Stimulated activated CD4-positive, alpha-beta T cell treated with anti-CD3 and anti-CD28 coated beads, Interleukin-1b, Interleukin-23, amount 100 ng/mL, for 1 hour (primary cell): ENCODE measurements at places on chromosomes 16 and 17.

DNA sequence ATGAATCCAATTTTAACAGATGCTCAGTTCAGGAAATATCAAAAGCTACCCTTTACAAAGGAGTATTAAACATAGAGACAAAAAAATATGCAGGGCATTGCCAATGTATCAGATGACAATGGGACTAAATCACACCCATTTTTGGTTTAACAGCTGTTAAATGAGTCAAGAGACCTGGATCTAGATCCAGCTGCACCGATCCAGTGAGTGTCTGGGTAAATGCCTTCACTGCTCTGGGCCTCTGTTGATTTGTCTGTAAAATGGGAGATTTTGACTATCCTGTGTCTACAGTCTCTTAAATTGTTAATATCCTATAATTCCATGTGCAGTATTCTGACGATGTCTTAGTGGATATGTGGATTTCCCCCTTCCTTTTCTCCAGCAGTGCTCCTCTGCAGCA lies 16.4 kb downstream of the KRT23 start:
- DNase-seq = no peak

DNA sequence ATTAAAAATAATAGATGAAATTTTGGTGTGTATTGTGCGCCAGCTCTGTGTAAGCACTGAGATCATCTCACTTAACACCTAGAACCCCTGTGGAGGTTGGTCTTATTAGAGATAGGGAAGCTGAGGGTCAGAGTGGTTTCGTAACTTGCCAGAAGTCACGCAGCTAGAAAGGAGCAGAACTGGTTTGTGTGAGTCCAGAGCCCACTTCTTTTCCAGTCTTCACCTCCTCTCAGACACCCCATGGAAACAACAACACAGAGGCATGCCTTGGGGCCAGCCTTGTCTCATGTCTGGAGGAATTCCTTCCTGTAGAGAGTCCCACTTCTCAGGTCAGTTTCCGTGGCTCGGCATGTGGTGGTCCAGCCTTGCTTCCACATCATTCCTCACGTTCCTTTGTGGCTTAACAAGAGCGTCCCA lies 16.5 kb downstream of the YPEL2 start:
- DNase-seq = no peak

- no peak for DNase-seq
These were observed 436.7 kb downstream of the MAF start for GRCh38 chr16:79163691-79164387.

DNA sequence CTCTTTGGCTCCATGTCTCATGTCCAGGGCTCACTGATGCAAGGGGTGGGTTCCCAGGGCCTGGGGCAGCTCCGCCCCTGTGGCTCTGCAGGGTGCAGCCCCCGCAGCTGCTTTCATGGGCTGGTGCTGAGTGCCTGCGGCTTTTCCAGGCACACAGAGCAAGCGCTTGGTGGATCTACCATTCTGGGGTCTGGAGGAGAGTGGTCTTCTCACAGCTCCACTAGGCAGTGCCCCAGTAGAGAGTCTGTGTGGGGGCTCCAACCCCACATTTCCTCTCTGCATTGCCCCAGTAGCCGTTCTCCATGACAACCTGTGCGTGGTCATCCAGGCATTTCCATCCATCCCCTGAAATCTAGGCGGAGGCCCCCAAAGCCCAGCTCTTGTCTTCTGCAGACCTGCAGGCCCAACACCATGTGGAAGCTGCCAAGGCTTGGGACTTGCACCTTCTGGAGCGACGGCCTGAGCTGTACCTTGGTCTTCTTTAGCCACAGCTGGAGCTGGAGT lies 5.2 kb downstream of the IL32 start:
- no peak for DNase-seq

DNA sequence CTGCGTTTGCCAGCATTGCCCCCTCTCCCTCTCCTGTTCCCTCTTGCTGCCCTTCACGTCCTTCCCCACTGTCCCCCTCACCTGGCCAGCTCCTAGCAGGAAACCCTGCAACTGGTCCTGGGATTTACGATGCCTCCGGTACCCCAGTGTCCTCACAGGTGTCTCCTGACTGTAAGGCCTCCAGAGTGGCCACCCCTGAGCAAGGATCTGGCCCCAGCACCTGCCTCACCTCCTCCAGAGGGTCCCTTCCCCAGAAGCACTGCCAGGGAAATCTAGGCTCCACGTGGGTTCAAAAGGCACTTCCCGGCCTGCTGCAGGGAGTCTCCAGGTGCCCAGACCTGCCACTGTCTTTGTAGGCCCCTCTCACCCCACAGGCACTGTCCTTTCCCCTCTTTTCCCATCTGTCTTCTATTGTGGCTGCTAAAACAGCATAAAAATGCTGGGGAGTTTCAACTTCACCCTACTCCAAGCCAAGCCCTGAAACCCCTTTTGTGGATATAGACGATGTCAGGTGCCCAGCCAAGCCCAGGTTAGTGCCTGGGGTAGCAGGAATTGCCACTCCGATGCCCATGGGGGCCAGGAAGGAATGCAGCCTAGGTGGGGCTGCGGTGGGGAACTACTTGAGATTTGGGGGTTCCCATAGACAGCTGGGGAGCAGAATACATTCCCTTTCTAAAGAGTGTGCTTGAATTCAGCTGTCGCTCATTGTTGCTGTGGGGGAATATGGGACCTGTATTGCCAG lies 25.7 kb downstream of the RAB11FIP4 start:
- no peak for DNase-seq

- DNase-seq = no peak
These were observed 217.8 kb upstream of the IRX3 start for GRCh38 chr16:54504372-54504771.

GRCh38 chr17:72826602-72827001 lies 265.9 kb downstream of the SLC39A11 start:
- no peak for DNase-seq

- no peak for DNase-seq
These were observed 22.9 kb downstream of the UBN1 start for GRCh38 chr16:4870138-4870671.

DNA sequence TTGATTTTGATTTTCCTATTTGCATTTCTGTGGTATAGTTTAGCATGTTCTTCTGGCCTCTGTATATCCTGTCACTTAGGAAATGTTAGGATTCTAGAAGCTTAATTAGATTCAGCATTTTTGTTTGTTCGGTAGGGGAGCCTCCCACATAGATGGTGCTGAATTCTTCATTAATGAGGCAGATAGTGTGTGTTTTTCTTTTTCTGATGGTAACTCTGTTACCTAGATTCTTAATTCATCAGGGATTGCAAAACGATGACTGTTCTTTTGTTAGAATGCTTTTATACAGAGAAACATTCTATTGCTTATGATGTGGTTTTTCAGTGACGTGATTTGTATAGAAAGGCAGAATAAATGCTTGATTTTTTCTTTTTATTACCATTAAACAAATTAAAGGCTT lies 19.0 kb downstream of the BANP start:
- DNase-seq = no peak

GRCh38 chr16:57301126-57301817 lies 16.8 kb upstream of the PLLP start:
- DNase-seq = no peak

GRCh38 chr17:50190293-50190602 lies 11.2 kb downstream of the COL1A1 start:
- no peak for DNase-seq

DNA sequence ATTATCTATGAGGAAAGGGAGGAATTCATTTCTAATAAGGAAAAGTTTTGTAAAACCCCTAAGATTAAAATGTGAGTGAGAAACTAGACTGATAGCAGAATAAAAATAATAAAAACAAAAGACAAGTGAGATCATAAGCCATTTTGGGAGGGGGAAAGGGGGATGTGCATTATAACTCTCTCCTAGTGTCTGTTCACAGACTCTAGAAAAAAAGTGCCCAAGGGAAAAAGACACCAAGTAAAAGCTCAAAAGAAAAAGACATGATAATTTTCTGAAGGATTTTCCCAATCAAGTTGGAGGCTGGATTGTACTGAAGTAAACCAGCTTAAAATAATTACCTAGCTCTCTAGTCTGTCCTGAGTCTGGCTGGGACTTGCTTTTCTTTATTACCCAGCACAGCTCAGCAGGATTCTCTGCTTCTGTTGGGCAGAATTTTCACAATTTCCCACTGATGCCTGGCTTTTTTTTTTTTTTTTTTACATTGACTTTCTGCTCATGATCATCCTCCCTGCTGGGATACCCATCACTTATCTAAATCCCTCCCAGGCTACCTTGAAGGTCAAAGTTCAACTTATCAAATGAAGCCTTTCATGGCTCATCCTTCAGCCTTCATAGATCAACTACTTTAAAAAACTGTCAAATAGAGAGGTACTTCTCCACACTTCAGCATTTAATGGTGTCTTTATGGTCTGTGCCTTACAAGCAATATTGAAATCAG lies 124.2 kb upstream of the KCNJ16 start:
- no peak for DNase-seq

GRCh38 chr17:19800571-19800970 lies 52.5 kb upstream of the ALDH3A1 start:
- no peak for DNase-seq

- no peak for DNase-seq
These were observed 1.1 kb downstream of the CRLF3 start for GRCh38 chr17:30823421-30823820.

- no peak for DNase-seq
These were observed 287.8 kb upstream of the FOXF1 start for GRCh38 chr16:86222547-86222946.

DNA sequence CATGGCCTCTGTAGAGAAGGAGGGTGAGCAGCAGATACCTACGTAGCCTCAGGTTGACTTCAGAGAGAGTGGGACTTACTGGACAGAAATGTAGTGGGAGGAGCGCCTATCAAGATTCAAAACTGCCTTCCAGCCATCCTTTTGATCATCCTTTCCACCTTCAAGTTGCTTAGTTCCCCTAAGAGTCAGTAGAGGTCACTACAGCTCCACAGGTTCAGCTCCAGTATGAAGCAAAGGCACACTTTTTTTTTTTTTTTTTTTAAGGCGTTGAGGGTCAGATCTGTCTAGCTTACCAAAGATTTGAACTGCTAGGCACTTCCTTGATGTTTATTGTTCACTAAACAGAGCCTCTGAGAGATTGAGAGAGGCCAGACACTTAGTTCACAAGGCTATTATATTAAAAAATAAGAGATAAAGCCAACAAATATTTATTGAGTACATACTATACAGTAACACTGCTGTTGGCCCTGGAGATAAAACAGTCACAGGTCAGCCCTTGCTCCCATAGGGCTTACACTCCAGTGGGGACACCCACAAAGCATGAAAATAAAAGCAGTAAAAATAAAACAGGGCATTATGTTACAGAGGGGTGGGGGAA lies 3.1 kb downstream of the RNF227 start:
- DNase-seq = no peak

- no peak for DNase-seq
These were observed 9.0 kb downstream of the KRTAP9-7 start for GRCh38 chr17:41284546-41284945.

DNA sequence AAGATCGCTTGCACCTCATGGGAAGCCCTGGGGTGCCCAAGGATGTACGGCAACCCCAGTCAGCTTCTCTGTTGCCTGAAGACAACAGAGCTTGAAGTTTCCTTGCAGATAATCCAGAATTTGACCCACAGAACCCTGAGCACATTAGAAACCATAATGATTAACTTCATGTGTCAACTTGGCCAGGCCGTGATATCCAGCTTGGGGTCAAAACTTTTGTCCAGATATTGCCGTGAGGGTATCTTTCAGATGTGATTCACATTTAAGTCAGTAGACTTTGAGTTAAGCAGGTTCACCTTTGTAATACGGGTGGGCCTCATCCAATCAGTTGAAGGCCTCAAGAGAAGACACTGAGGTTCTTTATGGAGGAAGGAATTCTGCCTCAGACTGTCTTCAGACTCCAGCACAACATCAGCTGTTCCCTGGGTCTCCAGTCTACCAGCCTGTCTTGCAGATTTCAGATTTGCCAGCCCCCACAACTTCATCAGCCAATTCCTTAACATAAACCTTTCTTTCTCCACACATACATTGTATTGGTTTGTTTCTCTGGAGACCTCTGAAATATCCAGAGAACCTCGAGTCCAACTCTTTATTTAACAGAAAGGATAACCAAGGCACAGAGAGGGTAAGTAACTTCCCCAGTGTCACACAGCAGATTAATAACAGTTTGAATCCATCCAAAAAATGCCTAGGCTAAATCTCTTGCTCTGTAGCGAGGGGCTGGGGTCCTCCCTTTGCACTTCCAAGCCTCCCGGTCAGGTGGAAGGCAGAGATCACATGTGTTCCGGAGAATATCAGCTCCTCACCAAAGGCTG lies 171.1 kb downstream of the SALL1 start:
- DNase-seq = no peak

DNA sequence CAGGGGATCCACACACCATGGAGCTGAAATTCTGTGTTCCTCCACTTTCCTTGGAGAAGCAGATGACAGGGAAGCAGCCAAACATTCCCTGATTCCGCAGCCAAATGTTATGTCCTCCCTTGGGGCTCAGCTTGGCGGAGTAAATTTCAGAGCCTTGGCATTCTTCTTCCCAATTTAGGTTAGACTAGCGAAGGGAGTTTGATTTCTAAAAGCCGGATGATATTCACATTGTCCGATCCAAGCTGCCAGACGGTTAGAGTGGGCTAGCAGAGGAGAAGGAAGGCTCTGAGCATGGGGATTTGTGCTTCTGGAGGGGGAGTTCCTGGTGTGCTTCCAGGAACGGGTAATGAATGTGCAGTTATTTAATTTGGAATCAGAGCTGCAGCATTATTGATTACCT lies 380.4 kb upstream of the EEF2KMT start:
- no peak for DNase-seq

DNA sequence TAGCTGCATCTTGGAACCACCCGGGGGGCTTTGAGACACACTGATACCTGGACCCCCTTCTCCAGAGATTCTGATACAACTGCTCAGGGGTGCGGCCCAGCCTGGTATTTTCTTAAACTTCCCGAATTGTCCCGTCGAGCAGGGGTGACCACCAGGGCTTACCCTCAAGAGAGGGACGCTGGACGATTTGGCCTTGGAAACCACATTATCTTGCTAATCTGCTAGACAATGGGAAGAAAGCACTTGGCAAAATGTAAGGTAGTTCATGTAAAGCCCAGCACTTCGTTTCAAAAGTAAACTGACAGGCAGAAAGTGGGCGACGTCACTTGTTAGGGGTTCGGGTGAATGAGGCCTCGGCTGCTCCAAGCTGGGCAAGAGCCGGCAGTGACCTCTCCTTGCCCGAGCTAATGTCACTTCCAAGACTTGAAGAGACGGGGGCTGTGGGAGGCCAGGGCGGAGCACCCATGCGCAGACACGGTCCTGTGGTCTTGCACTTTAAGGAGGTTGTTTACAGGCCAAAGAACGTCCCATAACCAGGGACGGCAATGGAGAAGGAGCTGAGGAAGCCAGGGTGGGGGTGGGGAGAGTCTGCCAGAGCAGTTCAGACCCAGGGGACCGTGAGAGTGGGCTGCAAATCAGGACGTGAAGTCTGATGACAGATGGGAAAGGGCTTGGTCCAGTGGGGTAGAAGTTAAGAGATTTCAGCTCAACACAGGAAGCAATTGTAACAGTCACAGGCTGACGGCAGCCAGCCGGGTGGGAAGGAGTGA lies 152.7 kb upstream of the GSE1 start:
- no peak for DNase-seq
